ENCODE measurements at places on chromosomes 13 and 19. TPM values are rescaled to one million over a fixed set of nuclear protein-coding genes. Genes with fewer than 3 reads are reported as not detected.

Gene ZNF560
- not detected for total RNA-seq

Gene KRTDAP
- total RNA-seq: not detected

Gene FUT1
- total RNA-seq: 3.1 TPM

Gene TNNI3
- total RNA-seq: 4,003 TPM

DNA sequence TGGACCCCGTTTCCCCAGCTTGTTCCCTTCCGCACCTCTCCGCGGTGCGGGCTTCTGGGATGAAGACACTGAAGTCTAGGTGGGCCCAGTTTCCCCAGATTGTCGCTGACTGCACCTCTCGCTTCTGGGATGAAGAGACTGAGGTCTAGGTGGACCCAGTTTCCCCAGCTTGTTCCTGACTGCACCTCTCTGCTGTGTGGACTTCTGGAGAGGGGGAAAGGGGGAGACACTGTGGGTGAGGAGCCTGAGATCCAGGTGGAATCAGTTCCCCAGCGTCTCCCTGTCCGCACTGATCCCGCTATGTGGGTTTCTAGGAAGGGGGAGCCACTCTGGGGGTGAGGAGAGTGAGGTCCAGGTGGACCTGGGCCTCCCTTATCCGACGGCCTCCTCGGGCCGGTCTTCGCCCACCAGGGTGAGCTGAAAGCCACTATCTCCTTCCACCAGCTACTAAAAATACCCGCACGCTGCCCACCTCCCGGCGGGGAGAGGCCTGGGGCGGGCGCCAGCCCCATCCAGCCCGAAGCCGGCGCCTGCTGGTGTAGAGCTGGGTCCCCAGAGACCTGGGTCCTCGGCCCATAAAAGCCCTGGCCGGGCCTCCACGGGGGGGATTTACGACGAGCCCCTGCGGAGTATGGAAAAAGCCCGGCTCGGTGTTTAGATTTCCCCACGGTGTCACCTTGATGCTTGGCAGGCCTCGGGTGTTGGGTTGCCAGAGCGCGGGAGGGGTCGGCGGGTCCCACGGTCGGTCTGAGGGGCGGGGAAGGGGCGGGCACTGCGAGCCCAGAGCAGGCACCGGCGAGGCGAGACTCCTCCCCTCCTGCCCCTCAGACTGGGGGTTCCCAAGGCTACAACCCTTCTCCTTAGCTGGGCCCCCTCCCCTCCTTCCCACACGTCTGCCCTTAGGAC is 10.6 kb downstream of the FUT6 start:
- no peak for DNase-seq

- no peak for DNase-seq
These were observed 128.6 kb downstream of the USP12 start for GRCh38 chr13:27043013-27043412.

DNA sequence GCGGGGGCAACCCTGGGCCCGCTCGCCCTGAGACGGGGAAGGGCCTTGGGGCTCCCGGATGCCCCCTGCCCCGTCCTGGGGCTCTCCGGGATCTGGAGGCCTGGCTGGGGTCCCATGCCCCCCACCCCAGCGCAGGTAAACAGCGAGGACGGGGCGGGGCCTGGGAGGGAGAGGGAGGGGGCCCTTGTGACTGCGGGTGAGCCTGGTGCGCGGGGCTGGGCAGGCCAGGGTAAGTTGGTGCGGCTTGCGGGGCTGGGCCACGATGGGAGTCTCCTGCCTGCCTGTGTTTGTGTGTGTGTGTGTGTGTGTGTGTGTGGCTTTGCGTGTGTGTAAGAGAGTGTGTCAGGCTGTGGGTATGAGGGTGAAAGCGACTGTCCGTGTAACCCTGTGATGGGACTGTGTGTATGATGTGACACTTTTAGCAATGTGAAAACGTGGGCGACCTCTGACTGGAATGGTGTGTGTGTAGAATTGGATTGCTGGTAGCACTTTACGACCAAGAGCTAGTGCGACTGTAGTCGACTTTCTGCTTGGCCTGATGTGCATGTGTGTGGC is 426 bp downstream of the KLC3 start:
- no peak for DNase-seq

DNA sequence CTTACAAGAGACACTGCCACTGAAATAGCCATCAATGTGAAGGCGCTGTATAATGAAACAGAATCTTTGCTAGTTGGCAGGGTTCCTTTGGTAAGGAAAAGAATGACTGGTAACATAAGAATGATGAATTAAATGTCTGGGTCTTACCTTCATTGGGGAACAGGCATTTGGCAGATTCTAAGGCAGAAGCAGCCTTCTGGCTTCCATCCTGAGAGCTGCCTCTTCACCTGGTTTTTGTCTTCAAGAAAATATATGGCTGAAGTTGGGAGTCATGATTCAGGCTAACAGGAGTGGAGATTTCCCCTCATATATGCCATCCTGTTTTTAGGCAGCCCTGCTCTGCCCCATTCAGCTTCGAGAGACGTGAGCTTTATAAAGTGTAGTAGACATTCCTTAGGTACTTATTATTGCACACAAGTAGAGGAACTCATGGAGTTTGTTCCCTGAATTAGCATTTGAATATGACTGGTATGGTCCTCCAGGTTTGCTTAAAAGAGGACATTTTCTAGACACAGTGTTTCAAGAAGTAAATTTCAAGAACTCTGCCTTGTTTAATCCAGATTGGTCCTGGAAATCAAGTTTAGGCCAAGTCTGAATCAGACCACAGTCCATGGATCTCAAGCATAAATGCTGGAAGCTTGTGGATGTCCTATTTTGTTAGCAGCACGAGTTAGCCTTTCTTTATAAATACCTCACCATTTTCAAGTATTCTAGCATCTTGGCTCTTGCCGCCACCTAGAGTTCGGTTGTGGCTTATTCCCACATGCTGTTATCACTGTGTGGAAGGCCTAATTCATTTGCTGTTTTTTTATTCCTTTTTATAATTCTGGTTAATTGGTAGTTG is 56.2 kb upstream of the AKAP11 start:
- DNase-seq: no peak

GRCh38 chr19:28847468-28847867 is 365.5 kb downstream of the UQCRFS1 start:
- no peak for DNase-seq

GRCh38 chr13:44806826-44807225 is 182.4 kb downstream of the NUFIP1 start:
- DNase-seq: no peak

GRCh38 chr13:61684976-61685681 is 269.5 kb upstream of the PCDH20 start:
- no peak for DNase-seq
